ENCODE measurements at places on chromosomes 11 and 22.

DNA sequence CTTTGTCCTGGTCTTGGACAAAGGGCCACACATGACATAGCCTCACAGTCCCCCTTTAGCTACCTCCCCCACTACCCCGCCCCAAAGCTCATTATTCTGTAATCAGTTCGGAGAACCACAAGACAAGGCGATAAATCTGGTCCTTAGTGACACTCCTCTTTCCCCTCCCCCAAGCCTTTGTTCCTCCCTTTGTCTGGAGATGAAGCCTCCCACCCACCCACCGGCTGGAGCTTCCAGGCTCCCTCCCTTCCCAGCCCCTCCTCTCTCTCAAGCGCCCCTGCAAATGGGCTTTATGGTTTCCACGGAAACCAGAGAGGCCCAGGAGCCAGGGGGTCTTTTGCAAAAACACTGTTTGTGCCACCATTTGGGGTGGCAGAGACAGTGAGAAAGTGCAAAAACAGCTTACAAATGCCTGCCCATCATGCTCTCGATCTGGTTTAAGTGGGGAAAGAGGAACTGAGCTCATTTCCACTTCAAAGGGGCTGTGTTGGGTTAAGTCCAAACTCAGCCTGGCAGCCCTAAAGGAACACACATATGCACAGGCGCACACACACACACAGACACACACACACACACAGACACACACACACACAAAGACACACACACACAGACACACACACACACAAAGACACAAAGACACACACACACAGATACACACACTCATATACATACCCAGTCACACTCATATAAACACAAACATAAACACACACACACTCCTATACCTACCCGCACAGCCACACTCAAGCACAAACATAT is 23.5 kb downstream of the APLNR start:
- no peak for DNase-seq

GRCh38 chr11:115924744-115925567 is 420.7 kb upstream of the CADM1 start:
- DNase-seq: no peak

GRCh38 chr22:46813816-46814597 is 51.6 kb downstream of the TBC1D22A start:
- peak; percentile 79 for DNase-seq

GRCh38 chr11:93817426-93818348 is 32.7 kb downstream of the VSTM5 start:
- peak; percentile 45 for DNase-seq

GRCh38 chr11:107777110-107777509 is 65.3 kb upstream of the SLN start:
- DNase-seq: no peak

- DNase-seq: no peak
Measured at GRCh38 chr22:28779833-28780232, 7.3 kb downstream of the CCDC117 start.

DNA sequence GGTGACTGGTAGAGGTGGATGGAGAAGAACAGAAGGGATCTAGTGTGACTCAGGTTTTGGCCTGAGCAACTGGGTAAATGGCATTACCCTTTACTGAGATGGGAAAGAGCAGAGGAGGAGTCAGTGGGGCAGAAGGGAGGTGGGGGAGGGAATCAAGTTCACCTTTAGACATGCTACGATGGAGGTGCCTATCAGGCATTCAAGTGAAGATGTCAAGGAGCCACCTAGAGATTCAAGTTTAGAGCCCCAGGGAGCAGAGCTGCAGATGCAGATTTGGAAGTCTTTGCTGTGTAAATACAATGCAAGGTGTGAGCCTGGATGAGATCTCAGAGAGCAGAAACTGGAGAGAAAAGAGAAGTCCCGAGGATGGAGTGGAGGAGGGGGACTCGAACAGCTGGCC is 979 bp upstream of the MOGAT2 start:
- DNase-seq: no peak

DNA sequence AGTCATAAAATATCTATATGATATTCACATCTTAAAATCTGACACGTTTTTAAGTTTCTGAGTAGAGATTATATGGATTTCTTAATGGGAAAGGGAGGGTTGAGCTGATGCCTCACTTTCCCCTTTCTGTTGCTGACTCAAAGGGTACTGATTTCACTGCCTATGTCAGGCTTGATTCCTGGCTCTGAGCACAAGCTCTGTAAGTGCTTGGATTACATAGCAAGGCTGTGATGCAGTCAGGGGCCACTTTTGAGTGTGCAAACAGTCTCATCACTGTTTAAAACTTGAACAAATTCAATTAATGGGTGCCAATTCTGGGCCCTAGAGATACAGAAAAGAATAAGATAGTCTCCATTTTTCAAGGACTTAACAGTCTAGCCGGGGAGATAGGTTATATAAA is 14.4 kb downstream of the ATXN10 start:
- peak; percentile 59 for DNase-seq

DNA sequence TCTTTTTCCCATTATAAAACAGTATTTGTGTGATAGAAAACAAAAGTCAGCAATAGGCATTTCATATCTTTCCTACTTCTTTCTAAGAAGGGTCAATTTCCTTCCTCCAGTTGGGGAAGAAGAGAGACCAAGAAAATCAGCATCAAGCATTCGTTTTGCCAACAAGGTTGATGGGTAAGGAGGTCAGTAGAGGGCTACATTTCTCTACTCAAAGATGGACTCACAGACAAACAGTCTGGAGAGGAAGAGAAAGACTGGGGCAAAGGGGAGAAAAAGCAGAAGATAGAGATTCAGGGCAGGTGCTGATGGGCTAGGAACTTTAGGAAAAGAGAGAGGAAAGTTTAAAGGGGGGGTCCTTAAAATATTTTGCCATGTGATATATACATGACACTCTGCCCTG is 8.6 kb upstream of the MTNR1B start:
- DNase-seq: peak; percentile 5

DNA sequence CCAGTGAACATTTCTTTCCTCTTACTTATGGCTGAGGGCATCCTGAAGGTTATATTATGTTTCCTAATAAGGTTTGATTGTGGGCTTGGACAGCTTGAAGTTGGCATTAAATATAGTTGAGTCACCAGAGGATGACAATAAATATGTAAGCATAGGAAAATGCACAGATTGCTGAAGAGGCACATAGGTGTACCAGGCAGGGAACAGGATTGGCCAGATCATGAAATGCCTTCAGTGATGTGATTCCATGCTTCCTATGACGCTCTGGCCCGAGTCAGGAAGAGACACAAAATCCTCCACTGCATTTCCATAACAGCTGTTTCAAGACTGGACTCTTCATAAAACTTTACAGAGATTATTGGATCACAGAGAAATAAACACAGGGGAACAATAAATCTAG is 41.4 kb upstream of the SYN3 start:
- no peak for DNase-seq

GRCh38 chr11:87778357-87778756 is 396.9 kb downstream of the RAB38 start:
- DNase-seq: no peak

DNA sequence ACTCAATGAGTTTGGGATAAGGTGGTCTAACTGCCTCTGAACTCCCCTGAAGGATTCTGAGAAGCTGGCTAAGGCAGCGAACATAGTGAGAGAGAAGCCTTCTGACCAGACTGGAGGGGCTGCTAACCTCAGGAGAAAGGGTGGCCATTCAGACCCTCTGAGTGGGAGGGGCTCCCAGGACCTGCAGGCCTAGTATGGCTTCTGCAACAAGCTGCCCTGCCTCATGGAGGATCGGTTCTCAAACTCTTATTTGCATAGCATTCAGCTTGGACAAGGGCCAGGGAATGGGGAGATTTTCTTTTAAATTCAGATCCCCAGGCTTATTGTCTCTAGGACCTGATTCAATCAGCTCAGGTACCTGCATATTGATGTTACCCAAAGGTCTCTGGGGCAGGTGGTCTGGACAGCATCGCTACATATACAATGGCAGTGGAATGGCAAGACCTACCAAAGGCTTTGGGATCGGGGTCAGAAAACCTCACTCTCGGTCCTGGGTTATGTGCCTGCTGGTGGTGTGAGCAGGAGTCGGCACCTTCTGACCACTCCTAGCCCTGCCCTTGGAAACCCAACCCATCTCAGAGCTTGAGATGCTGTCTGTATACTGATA is 599.1 kb downstream of the BRD1 start:
- DNase-seq: no peak

GRCh38 chr11:27873664-27874063 is 173.4 kb upstream of the BDNF start:
- no peak for DNase-seq

- no peak for DNase-seq
Measured at GRCh38 chr11:130315354-130315970, 745 bp upstream of the ZBTB44 start.

GRCh38 chr11:1650034-1650917 is 20.7 kb downstream of the KRTAP5-5 start:
- DNase-seq: no peak

- no peak for DNase-seq
Measured at GRCh38 chr11:121246021-121246768, 46.4 kb upstream of the SC5D start.

- no peak for DNase-seq
Measured at GRCh38 chr11:17073370-17074027, 4.0 kb downstream of the RPS13 start.

GRCh38 chr11:120352405-120352804 is 16.2 kb downstream of the ARHGEF12 start:
- DNase-seq: no peak

GRCh38 chr11:102144357-102145355 is 34.4 kb downstream of the YAP1 start:
- peak; percentile 63 for DNase-seq

- no peak for DNase-seq
Measured at GRCh38 chr11:130533871-130534270, 85.4 kb downstream of the ADAMTS15 start.

DNA sequence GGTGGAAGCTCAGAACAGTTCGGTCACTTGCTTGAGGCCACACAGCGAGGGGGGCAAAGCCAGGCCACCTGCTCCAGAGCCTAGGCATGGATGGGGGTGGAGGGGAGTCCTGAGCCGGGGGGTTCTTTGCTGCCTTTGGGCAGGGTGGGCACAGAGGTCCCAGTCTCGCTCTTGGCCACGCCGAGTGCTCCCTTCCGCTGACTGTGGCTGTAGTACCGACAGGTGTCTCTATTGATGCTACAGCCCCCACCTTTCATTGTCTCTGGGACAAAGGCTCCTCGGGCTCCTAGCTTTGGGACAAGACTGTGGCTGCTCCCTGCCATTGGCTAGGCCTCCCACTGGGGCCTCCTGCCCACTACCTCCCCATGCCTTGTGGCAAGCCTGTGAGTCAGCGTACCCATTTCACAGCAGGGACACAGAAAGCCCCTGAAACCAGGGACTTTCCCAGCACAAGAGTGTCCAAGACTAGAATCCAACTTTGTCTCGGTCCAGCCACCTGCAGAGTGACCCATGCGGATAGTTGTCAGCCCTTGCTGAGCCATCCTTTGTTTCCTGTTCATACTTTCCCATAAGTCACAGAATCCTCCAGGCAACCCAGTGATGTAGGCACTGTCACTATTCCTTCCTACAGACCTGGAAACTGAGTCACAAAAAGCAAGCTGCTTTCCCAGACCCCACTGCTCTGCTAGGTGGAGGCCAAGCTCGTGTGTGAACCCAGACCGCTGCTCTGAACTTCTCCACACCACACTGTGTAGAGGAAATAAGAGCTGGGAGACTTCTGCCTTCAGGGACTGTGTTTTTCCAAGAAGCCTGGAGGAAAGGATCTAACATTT is 17.2 kb downstream of the MYEOV start:
- no peak for DNase-seq

DNA sequence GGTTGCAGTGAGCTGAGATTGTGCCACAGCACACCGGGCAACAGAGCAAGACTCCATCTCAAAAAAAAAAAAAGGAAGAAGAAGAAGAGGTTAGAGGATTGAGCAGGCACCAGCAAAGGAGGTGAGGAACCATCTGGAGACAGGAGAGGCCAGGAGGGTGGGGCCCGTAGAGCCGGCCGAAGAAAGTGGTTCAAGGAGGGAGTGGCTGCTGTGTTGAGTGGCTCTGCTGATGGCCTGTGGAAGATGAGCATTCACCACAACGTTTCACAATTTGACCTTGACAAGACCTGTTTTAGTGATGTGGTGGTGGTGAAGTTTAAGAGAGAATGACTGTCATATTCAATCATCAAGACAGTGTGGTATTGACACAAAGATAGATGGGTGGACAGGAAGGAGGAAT is 6.8 kb upstream of the CTSD start:
- peak; percentile 46 for DNase-seq

DNA sequence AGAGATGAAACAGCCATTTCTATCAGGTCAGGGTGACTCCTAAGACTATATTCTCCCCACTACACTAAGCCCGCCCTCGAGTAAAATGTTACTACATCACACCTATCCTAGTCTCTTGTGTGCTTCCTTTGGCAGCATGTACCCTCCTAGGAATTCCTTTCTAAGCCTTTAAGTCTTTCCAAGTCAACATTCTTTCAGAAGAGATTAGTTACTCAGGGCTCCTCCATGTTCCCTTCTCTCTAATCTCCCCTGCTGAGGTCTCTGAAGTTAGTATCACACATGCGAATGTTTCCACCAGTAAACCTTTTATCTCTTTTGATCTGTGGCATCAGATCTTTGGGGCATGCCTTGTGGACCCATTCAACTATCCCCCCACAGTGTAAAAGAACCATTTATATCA is 873.7 kb upstream of the FAT3 start:
- DNase-seq: peak; percentile 16

DNA sequence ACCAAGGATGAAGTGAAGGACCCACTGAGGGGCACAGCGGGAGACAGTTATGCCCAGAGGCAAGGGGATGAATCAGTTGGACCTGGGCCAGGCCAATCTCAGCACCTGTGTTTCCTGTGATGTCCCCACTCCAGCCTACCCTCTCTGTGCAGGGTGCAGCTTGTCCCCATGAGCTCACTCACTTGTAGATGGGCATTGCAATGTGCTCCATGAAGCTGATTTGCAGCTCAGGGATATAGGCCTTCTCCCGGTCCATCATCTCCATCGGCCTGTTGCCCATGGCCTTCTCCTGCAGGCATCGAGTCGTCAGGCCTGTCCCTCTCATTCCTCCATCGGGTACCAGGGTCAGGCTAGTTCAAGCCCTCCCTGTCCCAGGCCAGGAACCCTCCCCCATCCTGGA is 96.2 kb downstream of the PDE2A start:
- DNase-seq: no peak

GRCh38 chr11:127074151-127074761 is 73.7 kb upstream of the KIRREL3 start:
- DNase-seq: no peak

DNA sequence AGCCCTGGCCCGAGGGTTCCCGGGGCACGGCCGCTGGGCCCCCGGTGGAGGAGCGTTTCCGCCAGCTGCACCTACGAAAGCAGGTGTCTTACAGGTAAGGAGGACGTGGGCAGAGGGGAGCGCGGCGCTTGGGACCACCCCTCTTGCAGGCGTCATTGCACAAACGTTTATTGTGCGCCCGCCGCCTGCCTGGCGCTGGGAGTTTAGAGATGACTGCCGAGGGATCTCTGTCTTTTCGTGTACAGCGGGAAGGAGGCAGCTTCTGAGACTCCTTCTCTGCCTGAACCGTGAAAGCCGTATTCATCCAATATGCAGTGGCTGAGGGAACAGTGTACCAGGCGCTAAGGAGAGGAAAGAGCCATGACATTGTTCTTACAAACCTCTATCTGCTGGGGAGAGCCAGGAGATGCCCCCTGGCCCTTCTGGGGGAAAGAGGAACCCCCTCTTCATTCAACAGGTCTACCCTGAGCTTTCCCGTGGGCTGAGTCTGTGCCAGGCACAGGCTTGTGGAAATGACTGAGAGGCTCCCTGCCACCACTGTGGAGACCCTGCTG is 13.8 kb upstream of the DGKZ start:
- no peak for DNase-seq

Measured in amniotic epithelial cell (primary cell).